Germinal center (tissue), 1 donor: ENCODE measurements at places on chromosomes 13 and 19.

DNA sequence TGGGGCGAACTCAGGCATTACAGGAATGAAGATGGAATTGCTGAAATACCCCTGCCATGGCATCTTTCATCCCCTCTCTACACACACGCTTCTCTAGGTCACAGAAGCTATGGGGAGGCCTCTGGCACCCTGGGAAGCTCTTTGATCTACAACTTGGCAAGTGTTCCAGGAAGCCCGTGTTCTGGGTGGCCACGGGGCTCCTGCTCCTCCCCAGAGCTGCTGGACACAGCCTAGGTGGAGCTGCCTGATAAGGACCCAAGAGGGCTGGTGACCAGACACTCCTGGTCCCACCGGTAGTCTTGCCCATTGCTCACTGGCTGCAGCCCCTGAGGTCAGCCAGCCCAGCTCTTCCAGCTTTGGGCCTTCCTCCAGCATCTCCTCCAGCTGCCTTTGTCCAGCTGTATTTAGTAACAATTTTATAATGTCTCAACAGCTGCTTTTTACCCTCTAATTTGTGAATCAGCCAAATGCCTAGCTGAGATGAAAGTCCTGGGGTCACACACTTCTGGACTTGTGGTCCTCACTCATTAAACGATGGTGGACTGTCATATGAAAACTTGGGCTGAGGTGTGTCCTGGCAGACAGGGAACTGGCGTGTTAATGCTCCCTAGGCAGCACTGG is 72.8 kb upstream of the SPATA13 start:
- DNase-seq: no peak

GRCh38 chr19:53818756-53819155 is 5.4 kb downstream of the NLRP12 start:
- DNase-seq: no peak

DNA sequence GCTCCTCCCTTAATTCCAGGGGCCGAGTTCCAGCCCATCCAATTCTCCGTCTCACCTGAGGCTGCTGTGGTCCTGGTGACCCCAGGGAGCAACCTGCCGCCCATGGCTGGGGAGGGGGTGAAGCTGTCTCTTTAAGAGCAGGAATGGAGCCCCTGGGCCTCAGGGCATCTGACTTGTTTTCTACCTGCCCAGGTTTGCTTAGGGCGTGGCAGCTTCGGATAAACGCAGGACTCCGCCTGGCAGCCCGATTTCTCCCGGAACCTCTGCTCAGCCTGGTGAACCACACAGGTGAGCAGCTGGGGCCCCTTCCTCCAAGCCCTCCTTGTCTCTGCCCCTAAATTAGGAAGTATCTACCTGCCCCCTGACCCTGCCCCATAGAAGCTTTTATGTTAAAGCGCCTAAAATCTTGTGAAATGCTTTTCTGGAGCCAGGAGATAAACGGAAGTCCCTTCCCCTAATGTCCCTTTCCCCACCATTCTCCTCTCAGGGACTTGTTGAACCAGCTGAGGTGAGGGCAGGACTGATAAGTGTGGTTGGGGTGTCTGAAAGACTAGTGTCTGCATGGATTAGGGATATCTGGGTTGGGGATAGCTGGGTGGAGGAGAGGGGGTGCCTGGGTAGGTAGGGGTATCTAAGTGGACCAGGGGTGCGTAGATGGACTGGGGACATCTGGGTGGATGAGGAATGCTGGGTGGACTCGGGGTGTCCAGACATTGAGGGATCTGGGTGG is 614 bp downstream of the FXYD3 start:
- no peak for DNase-seq

GRCh38 chr19:11905928-11906327 is 18.3 kb downstream of the ZNF69 start:
- DNase-seq: no peak

DNA sequence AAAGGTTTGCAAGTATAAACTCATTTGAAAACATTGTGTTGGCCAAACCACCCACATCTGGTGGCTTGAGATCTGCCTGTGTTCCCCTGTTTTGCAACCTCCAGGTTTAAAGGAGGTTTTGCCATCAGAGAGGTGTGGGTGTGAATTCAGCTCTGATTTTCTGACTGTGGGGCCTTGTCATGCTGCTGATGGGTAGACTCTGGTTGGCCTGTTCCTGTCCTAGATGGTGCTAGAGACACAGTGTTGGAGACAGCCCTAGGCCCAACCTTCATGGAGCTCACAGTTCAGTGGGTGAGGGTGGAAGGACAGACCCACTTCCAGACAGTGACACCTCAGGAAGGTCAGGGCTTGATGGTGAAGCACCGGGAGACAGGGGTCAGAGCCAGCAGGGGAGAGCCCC is 7.5 kb downstream of the RAB4B start:
- DNase-seq: no peak

GRCh38 chr13:60617991-60618733 is 221.1 kb downstream of the TDRD3 start:
- no peak for DNase-seq

- no peak for DNase-seq
Observed at GRCh38 chr19:40159744-40160143, 31.5 kb upstream of the MAP3K10 start.

- no peak for DNase-seq
Observed at GRCh38 chr19:585551-586110, 4.0 kb upstream of the HCN2 start.

DNA sequence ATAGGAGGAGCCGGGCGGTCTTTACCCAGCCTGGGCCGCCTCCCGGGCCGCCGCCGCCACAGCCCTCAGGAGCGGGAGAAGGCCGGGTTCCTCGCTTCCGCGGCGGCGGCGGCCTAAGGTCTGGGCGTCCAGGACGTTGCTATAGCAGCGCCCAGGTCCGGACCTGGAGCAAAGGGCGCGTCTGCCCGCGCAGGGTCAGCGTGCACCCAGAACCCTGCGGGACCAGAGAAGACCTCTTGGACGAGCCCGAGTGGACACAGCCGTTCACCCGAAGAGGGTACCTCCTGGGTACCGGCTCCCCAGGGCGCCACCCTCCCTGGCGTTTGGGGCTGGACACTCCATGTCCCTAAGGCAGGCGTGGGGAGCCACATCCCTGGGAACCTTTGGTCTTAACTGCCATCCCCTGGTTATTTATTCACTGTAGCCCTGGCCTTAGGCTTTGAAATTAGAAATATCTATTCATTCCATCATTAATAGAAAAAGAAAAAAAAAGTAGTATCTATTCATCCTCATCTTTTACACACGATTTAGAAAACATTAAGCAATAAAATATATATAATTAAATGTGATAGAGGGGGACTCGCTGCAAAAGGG is 2.4 kb downstream of the DZIP1 start:
- no peak for DNase-seq

GRCh38 chr13:112530861-112531260 is 57.1 kb downstream of the TUBGCP3 start:
- DNase-seq: no peak

- no peak for DNase-seq
Observed at GRCh38 chr19:13849991-13850909, 26.7 kb upstream of the NANOS3 start.
